Activated CD4-positive, alpha-beta T cell treated with anti-CD3 and anti-CD28 coated beads, Interleukin-2, amount 50 U/mL, for 48 hours (primary cell): ENCODE measurements at places on chromosomes 2 and 18.

DNA sequence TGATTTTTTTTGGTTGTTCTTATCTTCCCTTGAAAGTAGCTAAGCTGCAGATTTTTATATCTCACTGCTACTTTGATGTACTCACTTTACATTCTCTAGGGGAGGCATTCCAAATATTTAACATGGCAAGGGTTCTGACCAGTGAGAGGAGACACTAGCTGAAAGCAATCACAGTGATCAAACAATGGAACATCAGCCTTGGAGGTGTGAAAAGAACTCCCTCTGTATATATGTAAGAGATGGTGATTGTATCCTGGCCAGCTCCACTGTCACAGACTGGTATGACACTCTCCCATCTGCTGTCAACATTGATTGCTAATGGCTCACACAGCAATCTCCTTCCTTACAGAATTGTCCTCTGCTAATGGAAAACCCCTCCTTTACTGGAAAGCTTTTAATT lies 291.7 kb upstream of the CDH19 start:
- DNase-seq, result no peak

DNA sequence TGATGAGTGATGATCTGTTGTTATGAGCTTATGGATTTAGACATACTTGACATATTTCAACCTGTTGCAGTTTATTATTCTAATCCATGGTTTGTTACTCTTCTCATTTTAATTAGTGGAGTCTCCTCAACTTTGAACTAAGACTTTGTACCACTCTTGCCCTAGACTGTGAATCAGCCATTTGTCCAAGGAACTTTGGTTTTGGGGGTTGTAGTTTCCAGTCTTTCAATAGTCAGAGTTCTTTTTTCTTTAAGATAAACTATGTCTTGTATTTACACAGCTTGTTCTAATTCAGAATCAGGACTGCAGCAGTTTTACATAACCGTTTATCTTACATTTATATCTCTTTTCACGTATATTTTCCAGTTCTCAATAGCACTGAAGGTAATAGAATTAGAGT lies 133.6 kb downstream of the GULP1 start:
- DNase-seq, result no peak

- no peak for DNase-seq
Observed at GRCh38 chr2:60337142-60337497, 216.3 kb downstream of the BCL11A start.

- DNase-seq, result no peak
Observed at GRCh38 chr2:20519309-20519708, 72.4 kb downstream of the RHOB start.

DNA sequence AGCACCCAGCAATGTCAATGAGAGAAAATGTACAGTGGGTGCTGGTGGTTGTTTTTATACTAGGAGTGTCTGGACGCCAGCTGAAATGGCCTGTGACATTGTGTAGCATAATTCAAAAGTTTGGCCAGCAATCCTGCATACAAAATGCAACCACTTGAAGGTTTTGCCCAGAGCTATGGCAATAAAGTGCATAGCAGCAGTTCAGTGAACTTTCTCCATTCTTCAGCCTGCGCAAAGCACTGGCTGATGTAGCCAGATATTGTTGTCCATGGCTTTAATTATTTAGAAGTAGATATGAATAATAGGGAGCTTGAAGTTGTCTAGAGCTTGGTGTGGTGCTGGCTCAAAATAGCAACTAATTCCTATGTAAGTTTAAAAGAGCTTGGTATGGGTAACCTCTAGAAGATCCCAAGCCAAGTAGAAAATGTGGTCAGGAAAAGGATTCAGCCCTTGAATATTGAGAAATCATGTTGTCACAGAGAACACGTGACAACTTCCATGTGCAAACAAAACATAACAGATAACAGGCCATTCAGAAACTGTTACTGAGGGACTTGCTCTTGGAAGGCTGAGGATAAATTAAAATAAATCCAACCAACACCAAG lies 33.3 kb upstream of the PGAP1 start:
- DNase-seq, result no peak

DNA sequence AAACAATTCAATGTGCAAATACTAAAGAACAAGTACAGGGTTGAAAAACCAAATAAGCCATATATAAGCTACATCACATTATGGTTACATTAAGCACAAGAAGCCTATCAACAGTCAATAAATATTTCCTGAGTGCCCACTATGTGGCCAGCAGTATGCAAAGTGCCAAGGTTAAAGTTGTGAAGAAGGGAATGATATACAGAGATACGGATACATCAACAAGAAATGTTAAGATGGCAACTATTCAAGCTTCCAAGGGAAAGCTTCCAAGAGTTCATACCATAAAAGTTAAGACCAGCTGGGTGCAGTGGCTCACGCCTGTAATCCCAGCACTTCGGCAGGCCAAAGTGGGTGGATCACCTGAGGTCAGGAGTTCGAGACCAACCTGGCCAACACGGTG lies 14.0 kb downstream of the DYM start:
- DNase-seq, result no peak

- no peak for DNase-seq
Observed at GRCh38 chr2:37348155-37348554, 3.7 kb downstream of the QPCT start.

- DNase-seq, result no peak
Observed at GRCh38 chr2:14288016-14288415, 344.5 kb upstream of the LRATD1 start.

- DNase-seq, result no peak
Observed at GRCh38 chr18:24362757-24363156, 34.9 kb downstream of the OSBPL1A start.

- no peak for DNase-seq
Observed at GRCh38 chr18:38115201-38115600, 549.6 kb upstream of the CELF4 start.

- DNase-seq, result no peak
Observed at GRCh38 chr2:126602334-126602733, 53.6 kb upstream of the GYPC start.

DNA sequence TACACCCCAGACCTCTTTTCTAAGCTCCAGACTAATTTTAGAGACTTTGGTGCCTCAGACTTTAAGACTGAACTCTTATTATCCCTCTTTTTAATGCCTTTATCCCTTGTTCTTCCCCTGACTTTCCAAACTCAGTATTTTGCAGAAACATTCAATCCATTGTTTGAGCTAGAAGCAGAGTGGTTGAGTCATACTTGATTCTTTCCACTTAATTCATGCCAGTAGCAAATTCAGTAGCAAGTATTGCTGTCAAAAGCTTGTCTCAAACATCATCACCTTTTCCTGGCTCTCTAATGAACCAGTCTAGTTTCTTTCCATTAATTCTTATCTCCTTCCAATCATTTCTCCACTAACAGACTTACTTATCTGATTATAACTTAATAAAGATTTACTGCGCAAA lies 699.7 kb upstream of the ZNF804A start:
- DNase-seq, result no peak

GRCh38 chr2:22798386-22798785 lies 586.6 kb upstream of the KLHL29 start:
- DNase-seq, result no peak

- peak; percentile 82 for DNase-seq
Observed at GRCh38 chr18:11733031-11733430, 44.0 kb downstream of the GNAL start.

- DNase-seq, result no peak
Observed at GRCh38 chr2:61924895-61925663, 19.6 kb downstream of the COMMD1 start.

DNA sequence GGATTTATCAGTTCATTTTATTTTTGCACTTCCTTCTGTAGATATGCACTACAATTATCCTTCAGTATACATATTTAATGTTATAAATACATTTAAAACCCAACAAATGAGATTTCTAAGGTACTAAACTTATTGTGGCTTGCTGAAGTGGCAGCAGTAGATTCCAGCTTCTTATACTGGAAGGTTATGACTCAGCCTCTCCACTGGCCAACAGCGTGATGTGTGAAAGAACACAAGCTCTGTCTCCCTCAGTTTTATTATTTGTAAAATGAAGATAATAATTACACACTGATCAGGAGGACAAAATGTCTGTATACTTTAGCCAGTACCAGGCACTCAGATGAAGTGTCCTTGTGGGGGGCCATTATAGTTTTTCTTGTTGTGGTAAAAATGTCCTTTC lies 1147.1 kb downstream of the CNTNAP5 start:
- DNase-seq, result no peak

DNA sequence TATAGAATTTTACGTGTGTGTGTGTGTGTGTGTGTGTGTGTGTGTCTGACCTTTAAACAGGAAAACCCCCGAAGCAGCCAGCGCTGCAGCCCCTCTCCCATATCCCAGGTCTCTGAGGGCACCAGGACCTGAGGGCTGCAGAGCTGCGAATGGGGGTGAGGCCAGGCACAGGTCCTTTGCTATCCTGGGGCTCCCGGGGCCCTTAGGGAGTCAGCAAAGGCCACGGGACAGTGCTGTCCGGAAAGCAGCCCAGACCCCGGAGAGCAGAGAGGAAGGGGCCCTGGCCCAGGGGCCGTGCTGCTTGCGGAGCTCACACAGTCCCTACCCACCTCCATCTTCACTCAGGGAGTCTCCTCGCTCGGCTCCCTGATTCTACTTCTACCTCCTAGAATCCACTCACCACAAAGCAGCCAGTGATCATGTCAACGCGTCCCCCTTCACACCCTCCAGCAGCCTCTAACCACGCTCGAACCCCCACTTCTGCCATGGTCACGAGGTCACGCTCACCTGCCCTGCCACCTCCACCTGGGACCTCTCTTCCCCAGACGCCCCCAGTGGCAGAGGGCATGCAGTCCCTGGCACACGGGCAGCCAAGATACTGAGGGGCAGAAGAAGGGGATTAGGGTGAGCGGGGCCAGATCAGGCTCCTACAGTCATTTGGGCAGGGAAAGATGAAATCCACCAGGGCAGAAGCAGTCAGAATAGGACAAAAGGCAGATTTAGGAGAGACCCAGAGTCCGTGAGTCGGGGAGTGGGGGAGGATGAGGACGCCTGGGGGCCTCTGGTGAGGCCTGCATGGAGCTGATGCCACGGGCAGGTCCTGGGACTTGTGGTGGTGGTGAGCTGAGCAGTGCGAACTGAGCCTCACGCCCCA lies 86.7 kb downstream of the USP40 start:
- no peak for DNase-seq

DNA sequence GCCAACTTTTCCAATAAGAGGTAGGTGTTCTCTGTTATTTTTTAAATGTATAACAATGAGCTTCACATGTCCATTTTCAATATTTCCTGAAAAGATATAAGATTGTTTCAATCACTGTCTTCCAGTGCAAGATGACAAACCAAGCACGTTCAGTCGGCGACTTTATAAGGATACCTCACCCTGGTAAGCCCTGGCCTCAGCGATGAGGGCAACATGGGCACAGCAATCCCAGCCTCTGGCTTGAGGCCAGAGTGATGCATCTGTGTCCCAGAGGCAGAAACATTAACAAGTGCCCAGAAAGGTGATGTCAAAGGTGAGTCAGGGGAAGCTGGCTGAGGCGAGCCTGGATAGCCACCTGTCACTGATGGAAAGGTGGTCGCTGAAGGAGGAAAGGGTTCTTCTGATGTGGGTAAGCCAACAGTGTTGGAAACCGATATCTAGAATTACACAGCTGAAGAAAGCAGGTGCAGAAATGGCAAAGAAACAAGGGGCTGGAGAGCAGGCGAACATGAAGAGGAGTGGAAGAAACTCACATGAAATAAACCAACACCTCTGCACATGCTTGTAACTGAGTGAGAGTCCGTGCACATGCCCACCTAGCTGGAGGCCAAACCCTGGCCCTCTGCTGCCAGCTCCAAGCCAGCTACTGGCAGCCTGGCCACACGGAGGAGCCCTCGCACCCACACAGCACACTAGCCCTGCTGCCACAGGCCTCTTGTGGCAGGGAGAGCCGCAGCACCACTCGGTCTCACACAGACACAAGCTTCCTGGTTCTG lies 65.5 kb downstream of the FBXO15 start:
- DNase-seq, result peak; percentile 65

- no peak for DNase-seq
Observed at GRCh38 chr2:28809927-28810326, 707 bp upstream of the SPDYA start.

DNA sequence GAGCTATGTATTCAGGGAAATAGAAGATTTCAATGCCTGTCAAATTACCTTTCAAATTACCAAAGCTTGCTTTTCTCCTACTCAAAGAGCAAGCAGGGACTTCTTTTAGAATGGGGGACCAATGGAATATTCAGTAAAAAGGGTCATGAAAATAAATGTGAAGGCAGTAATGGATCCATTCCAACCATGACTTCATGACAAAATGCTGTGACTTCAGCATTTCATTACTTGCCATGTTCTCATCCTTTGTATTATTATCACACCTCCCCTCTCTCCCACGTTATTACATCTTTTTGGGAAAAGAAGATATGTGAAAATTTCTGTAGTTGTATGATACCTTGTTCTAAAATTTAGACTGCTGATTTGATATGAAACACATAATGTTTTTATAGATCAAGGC lies 864.0 kb upstream of the FSHR start:
- no peak for DNase-seq

DNA sequence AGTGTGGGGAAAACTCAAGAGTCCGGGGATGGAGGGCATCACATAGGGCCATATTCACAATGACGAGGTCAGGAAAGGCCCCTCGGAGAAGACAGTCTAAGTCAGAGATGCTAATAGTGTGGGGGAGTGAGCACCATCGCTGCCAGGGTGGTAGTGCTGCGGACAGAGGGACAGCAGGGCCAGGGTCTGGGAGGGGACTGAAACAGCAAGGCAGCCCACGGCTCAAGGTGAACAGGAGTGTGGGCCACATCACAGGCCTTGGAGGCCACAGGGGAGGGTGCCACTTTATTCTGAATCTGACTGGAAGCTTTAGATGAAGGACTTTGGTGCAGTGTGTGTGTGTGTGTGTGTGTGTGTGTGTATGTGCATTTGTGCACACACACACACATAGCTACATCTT lies 130.9 kb upstream of the GLI2 start:
- DNase-seq, result no peak

GRCh38 chr2:10989151-10989550 lies 77.4 kb downstream of the KCNF1 start:
- no peak for DNase-seq

- DNase-seq, result no peak
Observed at GRCh38 chr18:23536204-23536603, 32.9 kb downstream of the RMC1 start.

DNA sequence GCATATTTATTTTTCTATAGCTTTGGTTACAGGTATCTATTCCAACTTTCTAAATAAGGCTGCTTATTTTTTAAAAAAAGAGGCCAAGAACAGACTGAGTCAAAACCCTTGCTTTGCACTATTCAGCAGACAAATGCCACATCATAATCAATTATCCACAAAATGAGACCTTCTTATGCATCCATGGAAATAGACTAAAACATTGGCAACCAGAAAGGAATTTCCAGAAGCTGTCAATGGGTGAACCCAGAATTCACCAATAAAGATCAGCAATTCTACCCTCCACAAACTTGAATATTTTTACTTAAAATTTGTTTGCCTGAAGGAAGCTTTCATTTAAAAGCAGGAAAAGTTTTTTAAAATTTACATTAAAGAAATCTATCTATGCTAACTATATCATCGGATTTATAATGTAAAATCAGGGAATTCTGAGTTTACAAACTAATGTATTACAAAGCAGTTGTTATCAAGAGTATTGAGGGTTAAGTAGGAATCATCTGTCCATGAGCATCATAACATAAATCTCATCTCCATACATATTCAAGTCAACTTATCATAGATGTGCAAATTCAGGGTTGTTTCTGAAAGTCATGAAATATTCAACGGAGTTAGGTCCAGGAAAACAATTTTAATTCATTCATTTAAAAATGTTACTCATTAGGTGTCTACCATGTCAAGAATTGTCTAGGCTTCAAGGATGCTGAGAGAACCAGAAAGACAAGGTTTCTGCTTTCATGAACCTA lies 548.0 kb downstream of the SATB2 start:
- no peak for DNase-seq

- DNase-seq, result no peak
Observed at GRCh38 chr2:134555411-134555810, 163.4 kb downstream of the TMEM163 start.

GRCh38 chr2:26170795-26171194 lies 2.1 kb upstream of the GAREM2 start:
- DNase-seq, result no peak
